Stimulated activated CD4-positive, alpha-beta T cell treated with anti-CD3 and anti-CD28 coated beads, Interleukin-2, amount 100 ng/mL, for 4 hours (primary cell): ENCODE measurements at places on chromosomes 2 and 18.

GRCh38 chr18:5979176-5979888 lies 84.0 kb upstream of the TMEM200C start:
- no peak for DNase-seq

DNA sequence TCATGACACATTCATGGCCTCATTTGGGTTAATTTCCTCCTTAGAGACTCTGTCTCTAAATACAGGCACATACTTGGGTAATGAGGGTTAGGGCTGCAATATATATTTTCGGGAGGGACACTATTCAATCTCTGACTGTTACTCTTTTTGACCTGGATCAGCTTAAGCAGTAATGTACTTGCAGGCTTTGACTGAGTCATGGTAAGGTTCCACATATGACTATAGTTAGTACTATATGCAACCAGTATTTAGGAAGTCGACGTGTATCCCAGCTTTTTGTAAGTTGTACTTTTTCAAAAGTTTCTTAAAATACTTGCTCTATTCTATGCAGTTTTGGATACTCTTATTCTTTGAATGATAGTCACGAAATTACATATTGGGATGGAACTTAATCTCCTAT lies 37.2 kb upstream of the CDH19 start:
- no peak for DNase-seq

- no peak for DNase-seq
These were observed 94.1 kb downstream of the FAM161A start for GRCh38 chr2:61759718-61760117.

DNA sequence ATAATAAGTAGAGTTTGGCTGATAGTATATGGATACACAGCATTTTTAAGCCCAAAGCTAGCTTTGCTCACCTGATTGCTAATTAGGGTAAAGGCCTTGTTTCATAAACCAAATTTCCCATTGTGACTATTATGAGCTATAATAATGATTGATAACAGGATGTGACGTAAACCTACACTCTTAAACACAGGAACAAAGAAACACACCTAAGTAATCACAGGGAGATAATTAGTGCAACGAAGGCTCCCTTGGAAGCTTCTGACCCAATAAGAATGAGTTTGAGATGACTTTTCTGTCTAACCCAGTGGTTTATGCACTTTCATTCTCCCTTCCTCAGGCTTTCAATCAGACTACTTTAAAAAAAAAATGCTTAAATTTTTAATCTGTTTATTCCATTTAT lies 683.2 kb downstream of the SATB2 start:
- no peak for DNase-seq

DNA sequence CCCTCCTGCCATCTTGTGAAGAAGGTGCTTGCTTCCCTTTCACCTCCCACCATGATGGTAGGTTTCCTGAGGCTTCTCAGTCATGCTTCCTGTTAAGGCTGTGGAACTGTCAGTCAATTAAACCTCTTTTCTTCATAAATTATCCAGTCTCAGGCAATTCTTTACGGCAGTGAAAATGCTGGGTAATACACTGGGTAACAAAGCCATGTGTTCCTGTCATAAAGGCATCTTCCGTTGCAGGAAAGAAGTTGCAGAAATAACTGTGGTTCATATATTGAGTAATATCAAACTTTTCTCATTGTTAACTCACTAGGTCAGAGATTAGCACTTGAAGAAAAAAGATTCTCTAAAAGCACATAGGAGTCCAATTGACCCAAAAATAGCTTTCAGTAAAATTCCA lies 163.9 kb upstream of the HNMT start:
- no peak for DNase-seq

DNA sequence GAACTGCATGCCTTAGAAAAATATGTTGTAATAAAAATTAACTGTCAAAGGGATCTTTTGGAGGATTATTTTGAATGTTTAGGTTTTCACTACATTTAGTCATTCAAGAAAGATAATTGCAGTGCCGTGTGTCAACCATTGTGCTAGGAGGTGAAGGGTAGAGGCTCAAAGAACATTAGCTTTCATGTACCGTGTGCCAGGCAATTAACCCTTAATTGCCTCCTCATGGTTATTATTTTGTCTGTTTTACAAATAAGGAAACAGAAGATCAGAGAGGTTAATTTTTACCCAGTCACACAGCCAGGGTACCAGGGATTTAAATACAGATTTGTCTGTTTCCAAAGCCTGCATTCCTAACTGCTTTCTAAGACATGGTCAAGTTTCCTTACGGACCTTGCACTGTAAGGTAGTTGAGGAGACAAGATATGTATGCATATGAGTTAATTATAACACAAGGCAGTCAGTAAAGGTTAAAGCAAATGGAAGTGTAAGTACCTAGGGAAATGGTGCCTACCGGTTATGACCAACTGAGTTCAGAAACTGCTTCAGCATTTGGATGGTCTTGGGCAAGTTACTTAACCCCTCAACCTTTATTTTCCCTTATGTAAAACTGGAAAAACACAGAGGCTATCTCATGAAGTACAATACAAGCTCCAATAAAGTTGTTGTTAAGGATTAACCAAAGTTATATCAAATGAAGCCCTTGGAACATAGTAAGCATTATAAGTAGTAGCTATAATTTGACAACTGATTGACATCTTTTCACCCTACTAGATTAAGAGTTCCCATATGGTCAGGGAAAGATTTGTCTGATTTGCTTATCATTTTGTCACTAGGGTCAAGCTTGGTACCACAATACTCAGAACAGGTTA lies 434.9 kb downstream of the MBD2 start:
- DNase-seq: no peak

DNA sequence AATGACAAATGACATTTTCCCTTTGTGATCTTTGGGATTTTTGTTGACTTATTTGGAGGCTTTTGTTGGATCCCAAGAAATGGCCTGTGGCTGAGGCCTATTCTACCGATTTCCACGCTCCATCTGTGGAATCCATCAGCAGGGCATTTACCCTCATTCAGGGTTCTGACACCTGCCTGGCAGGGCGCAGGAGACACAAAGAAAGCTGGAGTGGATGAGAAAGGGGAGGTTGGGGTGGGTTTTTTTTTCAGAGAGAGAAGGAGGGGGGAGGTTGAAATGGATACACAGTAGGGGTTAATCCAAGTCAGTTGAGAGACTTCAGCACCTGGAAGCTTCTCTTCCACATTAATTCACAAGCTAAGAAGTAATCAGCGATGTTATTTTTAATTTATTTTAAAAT lies 59.7 kb downstream of the PAX3 start:
- DNase-seq: no peak

DNA sequence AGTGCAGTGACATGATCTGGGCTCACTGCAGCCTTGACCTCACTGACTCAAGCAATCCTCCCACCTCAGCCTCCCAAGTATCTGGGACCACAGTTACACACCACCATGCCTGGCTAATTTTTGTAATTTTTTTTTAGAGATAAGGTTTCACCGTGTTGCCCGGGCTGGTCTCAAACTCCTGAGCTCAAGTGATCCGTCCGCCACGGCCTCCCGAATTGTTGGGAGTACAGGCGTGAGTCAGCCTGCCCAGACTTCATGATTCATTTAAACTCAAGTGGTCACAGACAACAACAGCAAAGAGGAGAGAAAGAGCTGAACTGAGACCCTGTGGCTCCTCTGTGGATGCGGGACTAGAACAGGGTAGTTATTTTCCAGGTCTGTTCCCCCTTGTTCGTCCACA lies 83.0 kb downstream of the TSHZ1 start:
- DNase-seq: no peak

- no peak for DNase-seq
These were observed 530.3 kb upstream of the MEX3C start for GRCh38 chr18:51727780-51728179.

- DNase-seq: no peak
These were observed 59.0 kb downstream of the GLI2 start for GRCh38 chr2:120794716-120795115.

GRCh38 chr2:40454321-40454720 lies 2.4 kb upstream of the SLC8A1 start:
- no peak for DNase-seq

- DNase-seq: no peak
These were observed 24.1 kb downstream of the GREB1L start for GRCh38 chr18:21265971-21266673.

DNA sequence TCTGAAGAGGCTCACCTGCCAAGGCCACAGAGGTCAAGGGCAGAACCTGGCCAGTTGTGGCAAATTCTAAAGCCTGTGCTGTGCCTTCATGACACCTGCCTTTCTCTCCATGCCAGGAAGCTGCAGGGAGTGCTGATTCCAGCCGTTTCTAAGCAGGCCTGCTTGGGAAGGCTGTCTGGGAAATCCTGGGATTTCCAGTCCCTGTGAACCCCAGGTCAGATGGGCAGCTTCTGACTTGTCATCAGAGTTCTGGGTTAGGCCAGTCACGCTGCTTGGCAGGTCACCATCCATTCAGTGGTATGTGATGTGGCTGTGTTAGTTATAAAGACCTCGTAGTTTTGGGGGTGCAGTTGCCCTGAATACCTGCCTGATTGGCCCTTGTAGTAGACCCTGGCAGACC lies 70.7 kb upstream of the ALPP start:
- DNase-seq: no peak

DNA sequence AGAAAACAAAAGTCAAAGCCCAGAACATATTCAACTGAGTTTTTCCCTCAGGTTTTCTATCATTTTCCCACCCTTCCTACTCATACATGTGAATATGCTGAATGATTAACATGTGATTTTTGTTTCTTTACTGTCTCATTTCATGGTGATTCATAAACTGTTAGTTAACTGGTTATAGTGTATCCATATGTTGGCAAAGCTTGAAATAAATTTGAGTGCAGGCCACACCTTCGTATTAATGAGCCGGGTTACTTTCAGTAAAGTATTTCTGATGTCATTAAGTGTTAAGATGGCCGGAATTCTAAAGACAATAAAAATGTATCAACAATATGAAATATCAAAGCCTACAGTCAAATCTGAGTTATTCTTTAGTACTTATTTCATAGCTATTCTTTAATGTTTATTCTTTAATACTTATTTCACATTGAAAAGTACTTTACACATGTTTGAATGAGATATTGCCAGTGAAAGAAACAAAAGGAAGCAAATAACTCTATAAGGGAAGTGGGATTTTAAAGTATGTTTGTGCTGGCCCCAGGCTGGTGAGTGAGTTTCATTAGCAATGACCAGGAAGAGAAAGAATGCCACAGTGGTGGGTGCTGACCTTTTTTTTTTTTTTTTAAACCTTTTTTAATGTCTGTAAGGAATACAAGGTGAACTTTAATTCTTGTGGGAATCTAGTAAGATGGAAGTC lies 178.6 kb downstream of the NEDD4L start:
- DNase-seq: no peak

- DNase-seq: peak; percentile 22
These were observed 48.8 kb downstream of the TMEM163 start for GRCh38 chr2:134669731-134670669.

DNA sequence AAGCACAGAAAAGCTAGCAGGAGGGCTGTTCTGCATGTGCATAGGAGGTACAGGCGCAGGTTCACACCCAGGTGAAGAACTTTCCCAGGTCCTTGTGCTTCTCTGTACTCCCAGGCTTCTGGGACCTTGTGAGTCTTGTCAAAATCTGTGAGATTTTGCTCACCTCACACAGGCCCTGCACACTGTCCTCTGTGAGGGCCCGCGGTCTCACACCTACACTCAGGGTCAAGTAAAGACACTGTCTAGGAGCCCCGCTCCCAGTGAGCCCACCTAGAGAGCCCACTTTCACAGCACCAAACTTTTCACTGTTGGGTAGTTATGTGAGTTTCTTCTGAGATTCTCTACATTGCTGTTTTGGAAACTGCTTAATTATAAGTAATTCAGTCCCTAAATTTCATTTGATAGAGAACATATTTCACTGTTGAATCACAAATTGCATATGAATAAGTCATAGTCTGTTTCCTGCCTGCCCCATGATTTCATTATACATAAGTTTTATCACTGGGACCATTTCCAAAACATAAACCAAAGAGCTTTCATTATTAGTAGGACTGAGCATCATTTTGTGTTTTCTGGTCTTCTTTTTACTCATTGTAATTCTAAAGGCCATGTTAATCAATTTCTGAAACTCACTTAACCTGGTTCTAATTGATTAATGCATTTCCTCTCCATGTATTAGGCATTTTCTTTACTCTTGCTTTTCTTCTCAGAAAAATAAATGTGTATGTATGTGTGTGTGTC lies 234.2 kb upstream of the SPOPL start:
- DNase-seq: no peak

GRCh38 chr2:160353166-160353565 lies 140.4 kb downstream of the RBMS1 start:
- no peak for DNase-seq

GRCh38 chr18:34261865-34262780 lies 37.4 kb upstream of the NOL4 start:
- DNase-seq: no peak

GRCh38 chr2:95051626-95052025 lies 26.1 kb downstream of the MAL start:
- DNase-seq: no peak

- DNase-seq: peak; percentile 27
These were observed 107.9 kb upstream of the IL1R2 start for GRCh38 chr2:101883860-101884259.

- DNase-seq: no peak
These were observed 79.6 kb downstream of the SPTBN1 start for GRCh38 chr2:54535599-54536195.

DNA sequence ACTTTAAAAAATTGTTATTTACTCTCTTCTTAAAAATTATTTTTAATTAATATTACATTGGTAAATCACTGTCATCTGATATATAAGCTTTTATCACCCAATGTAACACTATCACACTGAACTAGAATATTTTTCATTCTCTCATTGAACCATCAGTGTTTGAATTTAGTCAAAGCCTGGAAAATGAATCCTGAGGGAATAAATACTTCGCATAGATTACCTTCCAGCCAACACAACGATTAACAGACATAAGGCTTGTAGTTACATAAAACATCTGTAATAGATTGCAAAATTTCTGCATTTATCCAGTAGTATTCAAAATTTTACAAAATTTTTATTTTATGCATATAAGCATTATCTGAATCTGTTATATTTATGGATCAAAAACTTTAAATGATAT lies 314.9 kb downstream of the ERBB4 start:
- DNase-seq: no peak

DNA sequence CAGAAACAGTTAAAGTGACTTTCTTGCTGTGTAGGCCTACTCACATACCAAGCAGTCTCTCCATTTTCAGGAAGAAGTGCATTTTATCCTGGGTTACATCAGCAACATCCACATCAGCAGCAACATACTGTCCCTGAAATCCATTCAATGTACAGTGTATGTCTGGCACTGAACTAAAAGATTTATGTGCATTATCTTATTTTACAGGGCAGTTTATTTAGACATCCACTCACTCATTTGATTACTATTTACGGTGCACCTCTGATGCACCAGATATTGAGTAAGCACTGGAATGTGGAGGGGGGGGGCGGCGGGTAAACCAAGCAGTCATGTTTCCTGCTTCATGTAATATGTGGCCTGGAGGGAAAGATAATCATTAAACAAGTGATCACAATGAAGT lies 1128.2 kb downstream of the BCL11A start:
- DNase-seq: no peak

DNA sequence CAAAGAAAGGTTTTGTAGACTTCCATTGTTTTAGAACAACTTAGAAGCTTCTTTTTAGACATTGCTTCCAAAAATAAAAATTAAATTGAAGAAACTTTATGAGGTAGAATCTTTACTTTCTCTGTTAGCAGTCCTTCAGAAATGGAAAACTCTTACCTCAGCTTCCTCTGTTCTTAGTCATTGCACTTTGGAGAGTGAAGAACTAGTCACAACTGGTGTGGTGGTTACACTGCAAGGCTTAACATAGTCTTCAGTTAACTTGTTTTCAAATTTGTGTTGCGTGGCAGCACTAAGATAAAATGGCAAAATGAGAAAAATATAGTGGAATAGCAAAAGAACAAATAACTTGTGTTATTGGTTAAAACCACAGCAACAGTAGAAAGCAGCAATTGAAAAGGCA lies 332.6 kb downstream of the KIAA1328 start:
- no peak for DNase-seq
